ENCODE measurements at places on chromosomes 12 and 14.

- DNase-seq = no peak
Observed at GRCh38 chr12:107440606-107441005, 245.0 kb upstream of the PWP1 start.

DNA sequence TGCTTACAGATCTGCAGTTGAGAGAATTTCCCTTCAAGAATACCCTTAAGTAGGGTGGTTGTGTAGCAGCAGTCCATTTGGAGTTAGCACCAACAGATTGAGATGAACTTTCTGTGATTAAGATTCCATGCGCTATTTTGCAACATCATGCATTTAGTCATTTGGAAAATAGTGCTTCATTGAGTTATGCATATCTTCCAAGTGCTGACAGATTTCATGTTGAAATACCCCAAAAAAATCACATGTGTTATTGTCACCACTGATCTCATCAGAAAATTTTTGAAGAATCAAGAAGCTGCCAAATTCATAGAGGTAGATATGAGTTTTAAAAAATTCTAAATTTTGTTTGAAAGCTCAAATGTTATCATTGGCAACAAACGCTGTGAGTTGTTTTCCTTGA lies 35.5 kb upstream of the OSBPL8 start:
- no peak for DNase-seq

GRCh38 chr12:70002912-70003255 lies 177.9 kb downstream of the MYRFL start:
- no peak for DNase-seq

- DNase-seq = no peak
Observed at GRCh38 chr12:122876731-122877130, 19.2 kb downstream of the VPS37B start.

- DNase-seq = no peak
Observed at GRCh38 chr12:79164890-79165289, 300.3 kb downstream of the SYT1 start.

- no peak for DNase-seq
Observed at GRCh38 chr12:63882844-63883243, 38.3 kb downstream of the SRGAP1 start.

- no peak for DNase-seq
Observed at GRCh38 chr14:65991104-65991503, 495.1 kb upstream of the CCDC196 start.

DNA sequence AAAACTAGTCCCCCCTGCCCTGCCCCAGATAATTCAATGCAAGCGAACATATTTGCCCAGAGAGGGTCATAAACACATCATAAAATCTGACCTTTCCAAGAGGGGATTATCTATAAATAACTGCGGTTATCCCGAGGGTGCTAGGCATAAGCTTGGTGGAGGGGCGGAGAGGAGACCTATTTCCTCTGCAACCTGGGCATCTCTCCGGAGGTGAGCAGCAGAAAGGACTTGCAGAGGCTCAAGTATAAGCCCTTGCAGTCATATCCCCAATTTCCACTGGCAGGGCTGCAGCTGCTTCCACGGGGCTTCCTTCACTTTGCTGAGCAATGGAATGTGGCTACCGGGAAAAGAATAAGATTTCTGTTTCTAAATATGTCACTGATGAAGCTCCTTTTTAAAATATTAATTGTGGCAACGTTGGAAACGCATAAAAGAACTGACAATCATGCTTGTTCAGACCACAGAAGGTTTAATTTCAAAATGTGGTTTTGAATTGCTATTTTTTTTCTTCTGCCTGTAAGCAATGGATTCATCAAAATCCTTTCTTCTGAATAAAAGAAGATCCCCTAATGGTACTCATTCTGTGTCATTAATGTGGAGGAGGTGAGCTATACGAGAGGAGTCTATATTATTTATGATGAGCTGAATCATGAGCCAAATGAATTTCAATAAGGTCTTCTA lies 268.9 kb upstream of the ATP2B1 start:
- no peak for DNase-seq

- DNase-seq = no peak
Observed at GRCh38 chr12:109763201-109763841, 49.7 kb downstream of the FAM222A start.

Data from activated CD8-positive, alpha-beta memory T cell treated with anti-CD3 and anti-CD28 coated beads for 1 hour (primary cell).